CD4-positive, alpha-beta T cell treated with Interleukin-6 at 100 ng/mL for 8 hours (primary cell): ENCODE measurements at places on chromosomes 11 and 22.

DNA sequence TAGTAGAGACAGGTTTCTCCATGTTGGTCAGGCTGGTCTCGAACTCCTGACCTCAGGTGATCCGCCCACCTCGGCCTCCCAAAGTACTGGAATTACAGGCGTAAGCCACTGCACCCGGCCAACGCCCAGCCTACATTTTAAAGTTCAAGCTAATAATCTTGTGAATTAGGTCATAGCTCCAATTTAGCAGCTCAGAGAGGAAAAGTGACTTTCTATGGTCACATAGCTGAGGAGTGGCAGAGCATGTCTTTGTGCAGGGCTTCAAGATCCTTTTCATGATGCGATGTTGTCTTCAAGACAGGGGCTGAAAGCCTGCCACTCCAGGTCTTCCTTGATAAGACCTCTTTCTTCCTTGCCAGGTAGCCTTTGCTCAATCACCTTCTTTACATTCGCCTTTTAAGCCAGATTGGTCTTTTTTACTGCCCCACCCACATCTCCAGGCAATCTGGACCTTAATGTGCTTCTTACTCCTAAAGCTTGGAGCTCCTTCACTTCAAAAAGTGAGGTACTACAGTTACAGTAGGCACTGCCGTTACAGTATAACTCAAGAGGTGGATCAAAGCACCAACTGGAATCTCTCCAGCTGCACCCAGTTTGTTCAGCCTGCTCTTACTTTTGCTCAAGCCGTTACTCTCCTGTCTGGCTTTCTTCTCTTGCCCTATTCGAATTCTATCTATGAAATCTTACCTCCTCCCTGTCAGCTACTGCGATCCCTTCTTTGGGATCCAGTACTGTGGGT is 18.2 kb downstream of the YWHAH start:
- no peak for DNase-seq

DNA sequence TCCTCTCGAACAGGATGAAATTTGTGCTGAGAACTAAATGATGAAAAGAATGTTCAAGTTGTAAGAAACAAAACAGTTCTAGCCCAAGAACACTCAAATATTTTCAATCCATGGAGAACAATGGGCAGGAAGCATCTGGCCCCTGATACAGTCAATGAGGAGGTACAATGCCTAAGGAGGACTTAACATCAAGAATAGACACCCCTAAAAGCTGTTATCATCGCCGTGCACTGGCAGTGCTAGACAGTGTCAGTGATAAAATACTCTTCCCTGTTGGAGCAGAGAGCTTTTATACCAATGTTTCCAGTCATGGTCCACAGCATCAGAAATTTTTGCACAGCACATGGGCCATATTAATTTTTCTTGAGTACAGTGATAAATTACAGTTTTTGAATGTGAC is 20.2 kb upstream of the VSTM5 start:
- DNase-seq, result no peak

- no peak for DNase-seq
Measured at GRCh38 chr11:93212094-93212493, 14.3 kb upstream of the SLC36A4 start.

DNA sequence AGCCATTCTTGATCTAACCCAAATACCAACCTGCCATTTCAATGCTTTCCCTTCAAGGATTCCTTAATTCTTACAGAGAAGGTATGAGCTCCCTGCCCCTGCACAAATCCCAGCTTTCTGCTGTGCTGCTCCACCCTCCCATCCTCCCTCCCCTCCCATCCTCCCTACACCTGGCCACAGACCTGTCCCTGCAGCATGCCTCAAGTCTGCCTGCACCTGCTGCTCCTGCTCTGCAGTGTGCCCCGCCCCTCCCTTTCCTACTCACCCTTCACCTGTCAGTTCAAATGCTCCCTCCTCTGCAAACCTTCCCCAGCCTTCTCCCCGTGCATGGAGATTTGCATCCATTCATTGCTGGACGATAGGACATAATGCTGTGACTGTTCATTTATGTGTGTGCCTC is 139.9 kb upstream of the NARS2 start:
- DNase-seq, result no peak

- DNase-seq, result no peak
Measured at GRCh38 chr22:32545801-32546200, 71.2 kb downstream of the FBXO7 start.

DNA sequence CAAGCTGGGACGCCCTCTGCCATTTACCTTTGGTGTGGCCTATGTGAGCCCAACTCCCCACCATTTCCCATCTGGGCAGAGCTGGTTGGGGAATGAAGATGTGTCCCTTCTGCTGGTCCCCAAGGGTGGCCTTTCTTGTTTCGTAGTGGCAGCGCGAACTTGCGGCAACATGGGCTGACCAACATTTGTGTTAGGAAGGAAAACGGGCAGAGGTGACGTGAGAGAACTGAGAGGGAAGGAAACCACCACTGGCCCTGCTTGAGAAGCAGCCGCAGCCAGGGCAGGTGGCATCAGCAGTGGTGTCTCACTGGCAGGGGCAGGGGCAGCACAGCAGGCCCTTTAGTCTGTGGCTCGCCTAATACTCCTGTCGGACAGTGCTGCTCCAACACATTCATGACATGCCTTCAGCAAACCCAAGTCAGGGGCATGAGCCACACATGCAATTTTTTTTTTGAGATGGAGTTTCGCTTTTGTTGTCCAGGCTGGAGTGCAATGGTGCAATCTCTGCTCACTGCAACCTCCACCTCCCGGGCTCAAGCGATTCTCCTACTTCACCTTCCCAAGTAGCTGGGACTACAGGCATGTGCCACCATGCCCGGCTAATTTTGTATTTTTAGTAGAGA is 29.9 kb downstream of the LRRC74B start:
- DNase-seq, result no peak

DNA sequence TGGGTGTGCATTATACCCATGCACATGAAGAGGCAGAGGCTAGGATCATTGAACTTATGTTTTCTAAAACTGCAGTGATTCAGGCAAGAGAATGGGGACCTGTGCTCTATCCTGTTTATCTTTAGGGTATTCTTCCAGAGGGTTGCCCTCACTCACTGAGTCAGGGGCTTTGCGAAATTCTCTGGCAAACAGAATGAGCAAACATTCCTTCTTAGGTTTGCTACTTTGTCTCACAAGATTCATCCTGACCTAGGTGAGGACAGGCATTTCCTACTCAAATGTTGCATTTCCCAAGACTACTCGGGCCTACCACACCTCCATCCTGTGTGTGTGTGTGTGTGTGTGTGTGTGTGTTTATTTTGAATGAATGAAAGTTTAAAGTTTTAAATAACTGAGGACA is 2.7 kb upstream of the EIF3M start:
- DNase-seq, result no peak

DNA sequence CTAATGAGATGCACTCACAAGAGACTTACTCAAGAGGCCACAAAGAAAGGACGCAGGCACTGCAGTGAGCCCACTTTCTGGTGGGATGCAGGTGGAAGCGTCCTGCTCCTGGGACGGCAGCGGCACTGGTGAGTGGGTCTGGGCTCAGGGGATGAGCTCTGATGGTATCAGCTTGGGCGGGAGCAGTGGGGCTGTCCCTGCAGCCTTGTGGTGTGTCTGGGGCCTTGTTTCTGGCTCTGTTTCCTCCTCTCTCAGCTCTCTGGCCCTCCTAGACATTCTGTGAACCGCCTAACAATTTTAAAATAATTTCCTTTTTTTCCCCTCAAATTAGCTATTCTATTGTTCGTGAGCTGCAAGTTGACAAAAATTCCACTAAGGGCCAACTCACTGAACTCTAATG is 8.8 kb upstream of the ST14 start:
- DNase-seq, result no peak

GRCh38 chr11:94741022-94741679 is 27.0 kb upstream of the AMOTL1 start:
- DNase-seq, result no peak

DNA sequence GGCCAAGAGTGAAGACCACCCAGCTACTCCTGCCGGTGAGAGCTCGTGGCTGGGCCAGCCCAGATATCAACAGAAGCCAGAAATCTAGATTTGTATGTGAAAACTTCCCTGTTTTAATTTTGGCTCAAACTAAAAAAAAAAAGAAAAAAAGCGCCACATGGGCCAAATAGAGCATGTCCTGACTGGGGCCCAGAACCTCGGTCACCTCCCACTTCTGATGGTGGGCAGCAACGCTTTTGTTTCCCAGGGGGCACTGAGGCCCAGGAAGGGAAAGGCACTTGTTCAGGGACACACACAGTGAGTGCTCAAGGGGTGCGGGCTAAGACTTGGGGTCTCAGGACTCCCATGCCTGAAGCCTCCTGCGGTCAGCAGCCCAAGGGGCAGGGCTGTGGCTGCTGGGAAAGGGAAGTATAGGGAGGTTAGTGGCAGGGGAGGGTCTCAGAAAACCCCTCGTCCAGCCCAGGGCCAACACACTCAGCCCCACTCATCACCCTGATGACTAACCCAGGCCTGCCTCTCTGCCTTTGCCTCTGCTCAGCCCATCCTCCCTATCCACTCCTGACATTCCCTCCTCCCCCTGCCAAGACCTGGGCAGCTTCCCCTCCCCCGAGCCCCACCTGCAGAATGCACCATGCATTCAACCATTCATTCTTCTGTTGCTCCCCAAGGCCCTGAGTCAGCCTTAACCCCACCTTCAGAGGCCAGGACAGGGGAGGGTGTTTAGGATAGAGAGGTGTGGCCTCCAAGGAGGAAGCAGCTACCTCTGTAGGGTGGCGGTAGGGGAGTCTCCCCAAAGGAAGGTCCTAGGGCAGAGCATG is 30.0 kb upstream of the TCF20 start:
- peak; percentile 57 for DNase-seq

- DNase-seq, result no peak
Measured at GRCh38 chr22:33923660-33924246, 3.5 kb upstream of the LARGE1 start.

DNA sequence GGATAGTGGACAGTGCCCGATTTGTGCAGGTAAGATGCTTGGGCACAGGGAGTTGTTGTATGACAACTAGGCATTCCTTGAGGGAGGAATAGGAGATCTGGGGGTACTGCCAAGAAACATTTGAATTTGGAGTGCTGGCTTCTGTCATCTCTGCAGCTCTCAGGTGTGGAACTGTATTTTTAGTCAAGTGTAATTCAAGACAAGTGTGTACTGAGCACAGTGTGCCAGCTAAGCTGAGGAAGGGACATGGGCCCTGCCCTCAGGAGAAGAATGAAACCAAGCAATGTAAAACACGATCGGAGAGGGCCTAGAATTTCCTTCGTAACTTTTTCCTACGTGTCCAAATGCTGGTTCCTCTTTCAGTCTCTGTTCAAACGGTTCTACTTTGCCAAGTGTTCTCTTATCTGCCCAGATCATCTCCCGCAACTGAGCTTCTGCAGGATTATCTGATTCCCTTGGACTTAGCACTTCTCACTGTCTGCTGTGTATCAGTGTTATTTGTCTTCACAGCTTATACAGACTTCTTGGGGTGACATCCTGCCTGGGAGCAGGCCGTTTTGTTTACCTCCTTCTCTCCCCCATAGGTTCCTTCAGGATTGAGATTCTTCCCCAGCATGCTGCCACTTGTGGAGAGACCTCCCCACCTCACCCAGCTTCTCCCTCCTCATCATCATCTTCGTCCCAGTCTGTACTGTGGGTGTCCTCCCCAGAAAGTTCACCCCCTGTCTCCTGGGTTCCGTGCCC is 27.6 kb downstream of the ART5 start:
- no peak for DNase-seq

DNA sequence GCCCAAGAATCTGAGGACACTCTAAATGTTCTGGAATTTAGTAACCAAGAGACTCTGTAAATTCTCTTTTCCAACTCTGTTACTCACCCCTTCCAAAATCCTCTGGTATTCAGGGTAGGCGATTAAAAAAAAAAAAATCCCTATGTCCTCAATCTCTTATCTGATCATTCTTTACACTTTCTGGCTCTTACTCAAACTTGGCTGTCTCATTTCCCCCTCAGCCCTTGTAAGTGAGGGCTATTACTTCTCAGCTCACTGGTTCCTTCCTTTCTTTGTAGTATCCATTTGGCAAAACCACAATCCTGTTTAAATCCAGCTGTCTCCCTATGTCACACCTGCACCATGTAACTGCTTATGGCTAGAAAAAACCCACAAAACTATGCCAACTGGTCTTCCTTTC is 12.7 kb upstream of the MSANTD2 start:
- DNase-seq, result no peak

- DNase-seq, result no peak
Measured at GRCh38 chr11:12706545-12707499, 32.6 kb downstream of the TEAD1 start.

GRCh38 chr11:78612721-78613377 is 38.2 kb upstream of the NARS2 start:
- no peak for DNase-seq

- DNase-seq, result no peak
Measured at GRCh38 chr22:37781434-37782059, 26.2 kb upstream of the GCAT start.

DNA sequence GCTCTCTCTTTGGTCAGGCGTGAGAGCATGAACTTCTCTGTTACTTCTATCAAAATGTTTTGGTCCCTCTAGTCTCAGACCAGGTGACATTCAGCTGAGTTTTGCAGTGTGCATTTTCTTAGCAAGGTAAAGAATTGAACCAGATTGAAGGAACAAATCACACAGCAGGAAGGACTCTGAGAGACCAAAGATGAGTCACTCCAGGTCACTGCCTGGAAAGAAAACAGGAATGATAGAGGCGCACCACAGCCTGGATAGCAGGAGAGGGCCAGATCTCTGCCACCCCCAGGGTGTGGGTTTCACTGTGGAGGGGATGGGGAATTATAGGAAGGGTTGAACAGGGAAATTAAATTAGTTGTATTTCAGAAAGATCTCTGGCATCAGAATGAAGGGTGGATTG is 788.3 kb downstream of the NTM start:
- no peak for DNase-seq

GRCh38 chr11:10072142-10072541 is 221.9 kb downstream of the SBF2 start:
- DNase-seq, result no peak

GRCh38 chr11:82909015-82909640 is 7.6 kb downstream of the DDIAS start:
- no peak for DNase-seq

DNA sequence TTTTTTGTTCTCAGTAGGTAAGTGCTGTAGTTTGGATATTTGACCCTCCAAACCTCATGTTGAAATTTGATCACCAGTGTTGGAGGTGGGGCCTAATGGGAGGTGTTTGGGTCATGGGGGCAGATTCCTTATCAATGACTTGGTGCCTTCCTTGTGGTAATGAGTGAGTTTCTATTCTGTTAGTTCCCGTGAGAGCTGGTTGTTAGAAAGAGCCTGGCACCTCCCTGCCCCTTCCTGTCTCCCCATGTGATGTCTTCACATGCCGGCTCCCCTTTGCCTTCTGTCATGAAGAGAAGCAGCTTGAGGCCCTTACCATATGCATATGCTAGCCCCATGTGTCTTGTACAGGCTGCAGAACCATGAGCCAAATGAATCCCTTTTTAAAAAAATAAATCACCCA is 138.3 kb downstream of the TMEM135 start:
- DNase-seq, result no peak
